ENCODE measurements at places on chromosomes 16 and 17. TPM values are rescaled to one million over a fixed set of nuclear protein-coding genes. Genes with fewer than 3 reads are reported as not detected.

Gene ZNF624
- polyA plus RNA-seq = 12.3 TPM

Gene KRTAP17-1
- polyA plus RNA-seq = not detected

GRCh38 chr17:72110942-72111318, 9.9 kb upstream of the SOX9 start:
- H3K27ac ChIP-seq = no peak overlapping the region
- DNase-seq = no peak
- no peaks in the 10 kb centered on the region for H3K36me3 ChIP-seq
- H3K27me3 ChIP-seq = peaks cover 17% of the 10 kb centered on the region
- no peak overlapping the region for H3K4me3 ChIP-seq

- H3K27me3 ChIP-seq = no peaks in the 10 kb centered on the region
- peaks cover 21% of the 10 kb centered on the region for H3K4me1 ChIP-seq
- H3K27ac ChIP-seq = no peak overlapping the region
- no peak for DNase-seq
Measured at GRCh38 chr16:8795091-8795490, 2.3 kb downstream of the TMEM186 start.
